ENCODE measurements at places on chromosomes 1 and 21.

DNA sequence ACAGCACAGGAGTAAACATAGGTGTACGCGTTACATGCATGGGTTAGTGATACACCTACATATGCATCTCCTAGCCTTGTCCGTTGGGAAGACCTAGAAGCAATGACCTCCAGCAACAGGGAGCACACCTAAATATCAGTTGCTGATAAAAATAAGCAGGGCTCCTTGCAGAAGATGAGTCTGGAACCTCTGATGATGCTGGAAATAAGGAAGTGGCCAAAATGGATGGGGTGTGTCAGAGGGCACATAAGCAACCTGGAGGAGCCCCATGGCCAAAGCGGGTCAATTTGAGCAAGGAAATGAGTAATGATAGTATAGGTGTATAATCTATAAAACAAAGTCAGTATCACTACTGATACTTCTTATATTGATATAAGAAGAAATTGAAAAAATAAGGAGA lies 13.7 kb downstream of the ADARB1 start:
- no peak for DNase-seq

DNA sequence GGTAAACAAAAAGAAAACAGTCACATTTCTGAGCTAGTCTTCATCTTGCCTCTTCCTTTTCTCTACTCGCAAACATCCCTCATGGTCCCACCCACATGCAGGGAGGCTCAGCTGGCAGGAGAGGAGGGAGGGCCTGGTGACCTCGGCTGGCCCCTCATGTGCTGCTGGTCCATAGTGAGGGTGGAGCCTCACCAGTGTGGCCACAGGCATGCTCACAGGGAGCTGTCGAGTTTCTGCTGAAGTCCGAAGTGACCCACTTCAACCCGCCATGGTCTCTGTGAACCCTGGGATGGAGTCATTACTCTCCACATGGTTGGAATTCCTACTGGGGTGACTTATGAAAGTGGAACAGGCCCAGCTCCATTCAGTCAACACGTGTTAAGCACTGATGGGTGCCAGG lies 253.4 kb downstream of the RHOU start:
- no peak for DNase-seq

- no peak for DNase-seq
Observed at GRCh38 chr1:179708434-179709195, 34.5 kb upstream of the FAM163A start.

DNA sequence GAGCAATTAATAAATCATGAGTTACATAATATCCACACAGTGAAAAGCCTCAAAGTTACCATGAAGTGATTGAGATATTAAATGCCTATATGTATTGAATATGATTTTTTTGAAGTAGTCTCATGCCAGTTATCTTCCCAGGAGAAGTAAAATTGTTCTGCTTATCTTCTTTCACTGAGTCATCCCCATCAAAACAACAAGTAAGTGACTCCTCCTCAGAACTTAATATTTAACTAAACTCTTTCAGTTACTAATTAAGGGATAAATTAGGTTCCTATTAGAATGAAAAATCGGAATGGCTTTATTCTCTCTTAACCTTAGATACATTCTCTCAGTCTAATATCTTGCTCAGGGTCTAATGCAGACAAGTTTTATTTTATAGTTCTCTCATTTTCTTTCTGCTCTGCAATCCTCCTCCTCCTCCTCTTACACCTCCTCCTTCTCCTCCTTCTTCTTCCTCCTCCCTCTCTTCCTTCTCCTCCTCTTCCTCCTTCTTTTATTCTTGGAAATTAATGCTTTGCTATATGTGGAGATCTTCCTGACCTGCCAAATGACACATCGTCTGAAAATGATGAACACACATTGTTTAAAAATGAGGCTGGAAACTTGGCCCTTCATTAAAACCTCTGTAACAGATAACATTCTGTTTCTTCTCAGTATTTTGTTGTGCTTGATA lies 110.9 kb downstream of the RUNX1 start:
- DNase-seq: no peak

GRCh38 chr1:114274621-114275317 lies 121.1 kb upstream of the SYT6 start:
- DNase-seq: no peak

DNA sequence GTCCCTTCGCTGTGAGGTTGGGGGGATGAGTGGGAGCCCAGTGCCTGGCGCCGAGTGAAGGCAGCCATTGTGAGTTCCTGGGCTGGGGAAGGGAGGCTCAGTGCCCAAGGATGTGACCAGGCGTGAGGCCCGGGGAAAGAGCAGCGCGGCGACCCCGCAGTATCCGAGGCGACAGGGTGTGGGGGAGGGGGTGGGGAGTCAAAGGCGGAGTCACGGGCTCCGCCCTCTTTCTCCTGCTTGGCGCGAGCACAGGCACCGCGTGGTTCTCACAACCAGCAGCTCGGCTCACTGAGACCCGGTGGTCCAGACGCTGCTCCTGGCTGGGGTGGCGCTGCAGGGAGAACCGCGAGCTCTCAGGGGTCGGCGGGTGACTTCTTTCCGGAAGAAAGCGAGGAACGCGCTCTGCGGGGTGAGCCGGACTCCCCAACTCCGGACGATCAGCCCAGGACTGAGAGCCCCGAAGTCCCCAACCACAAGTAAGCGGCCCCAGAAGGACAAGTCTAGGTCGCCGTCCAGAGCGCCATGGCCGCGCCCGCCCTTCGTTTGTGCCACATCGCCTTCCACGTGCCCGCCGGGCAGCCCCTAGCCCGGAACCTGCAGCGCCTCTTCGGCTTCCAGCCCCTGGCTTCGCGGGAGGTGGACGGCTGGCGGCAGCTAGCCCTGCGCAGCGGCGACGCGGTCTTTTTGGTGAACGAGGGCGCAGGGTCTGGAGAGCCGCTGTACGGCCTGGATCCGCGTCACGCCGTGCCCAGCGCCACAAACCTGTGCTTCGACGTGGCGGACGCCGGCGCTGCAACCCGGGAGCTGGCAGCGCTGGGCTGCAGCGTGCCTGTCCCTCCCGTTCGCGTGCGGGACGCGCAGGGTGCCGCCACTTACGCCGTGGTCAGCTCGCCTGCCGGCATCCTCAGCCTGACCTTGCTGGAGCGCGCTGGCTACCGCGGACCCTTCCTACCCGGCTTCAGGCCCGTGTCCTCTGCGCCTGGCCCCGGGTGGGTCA lies at the start of gene HPDL:
Gene HPDL (plus strand): TSS at position 269 of the 997 bp plus-strand sequence. CDS start 254 bp downstream, at position 523.
- peak; percentile 73 for DNase-seq

GRCh38 chr1:230403442-230403841 lies 22.7 kb downstream of the PGBD5 start:
- DNase-seq: no peak

Data from stimulated activated CD4-positive, alpha-beta T cell treated with anti-CD3 and anti-CD28 coated beads, Interleukin-4, amount 100 ng/mL, for 4 hours (primary cell).